ENCODE measurements at places on chromosomes 16 and 17.

DNA sequence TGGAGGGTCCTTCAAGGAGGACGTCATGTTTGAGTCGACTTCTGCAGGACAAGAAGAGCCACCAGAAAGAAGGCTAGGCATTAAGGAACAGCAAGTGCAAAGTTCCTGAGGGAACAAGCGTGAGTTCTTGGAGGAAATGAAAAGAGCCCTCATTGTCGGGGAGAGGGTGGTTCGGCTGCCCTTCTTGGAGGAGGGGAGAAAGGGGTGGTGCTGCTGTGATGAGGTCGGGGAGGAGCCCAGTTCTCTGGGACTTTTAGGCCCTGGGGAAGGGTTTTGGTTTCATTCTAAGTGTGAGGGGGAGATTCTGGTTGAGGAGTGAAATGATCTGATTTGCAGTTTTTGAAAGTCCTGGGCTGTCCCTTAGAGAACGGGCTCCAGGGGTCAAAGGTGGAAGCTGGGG, 4.1 kb downstream of the BICDL2 start:
- no peak for DNase-seq

- no peak for DNase-seq
These were observed 79.6 kb upstream of the ATP2A3 start for GRCh38 chr17:4043862-4044261.

DNA sequence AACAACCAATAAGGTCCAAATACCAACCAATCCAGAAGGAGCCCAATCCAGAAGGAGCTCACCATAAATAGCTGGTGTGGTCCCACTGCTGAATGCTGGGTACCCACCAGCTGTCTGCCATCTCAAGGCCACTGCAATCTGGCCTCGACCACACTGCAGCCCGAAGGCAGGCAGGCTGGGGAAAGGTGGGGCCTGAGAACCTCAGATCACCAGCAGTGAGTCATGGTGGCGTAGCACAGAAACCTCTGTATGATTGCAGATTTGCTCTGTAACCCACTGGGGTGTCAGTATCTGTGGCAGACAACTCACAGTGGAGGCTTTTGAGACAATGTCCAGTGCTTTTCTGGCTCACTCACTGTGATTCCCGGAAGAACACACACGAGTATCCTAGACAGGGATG, 14.7 kb upstream of the CMTR2 start:
- DNase-seq = no peak

DNA sequence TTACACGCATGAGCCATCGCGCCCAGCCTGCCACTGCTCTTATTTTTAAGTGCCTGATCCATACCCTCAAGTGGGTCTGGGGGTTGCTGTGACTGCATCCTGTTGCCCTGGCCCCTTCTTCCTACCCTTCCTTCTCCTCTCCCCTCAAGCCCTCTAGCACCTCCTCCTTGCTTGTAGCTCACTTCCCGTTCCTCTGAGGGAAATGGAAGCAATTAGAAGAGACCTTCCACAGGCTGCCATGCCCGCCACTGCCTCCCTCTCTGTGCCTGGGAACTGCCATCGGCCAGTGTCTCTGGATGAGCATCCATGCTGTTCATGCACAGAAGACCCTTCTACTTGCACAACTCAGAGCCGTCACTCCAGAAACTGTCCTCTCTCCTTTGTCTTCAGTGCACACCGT, 10.6 kb upstream of the TFAP4 start:
- DNase-seq = no peak

GRCh38 chr16:30368122-30368791, 2.0 kb downstream of the TBC1D10B start:
- peak; percentile 16 for DNase-seq

GRCh38 chr17:56979091-56979480, 1.2 kb downstream of the SCPEP1 start:
- DNase-seq = no peak

GRCh38 chr16:53517851-53518250, 14.8 kb upstream of the AKTIP start:
- DNase-seq = no peak

- DNase-seq = no peak
These were observed 3.7 kb upstream of the PER1 start for GRCh38 chr17:8155996-8156245.

DNA sequence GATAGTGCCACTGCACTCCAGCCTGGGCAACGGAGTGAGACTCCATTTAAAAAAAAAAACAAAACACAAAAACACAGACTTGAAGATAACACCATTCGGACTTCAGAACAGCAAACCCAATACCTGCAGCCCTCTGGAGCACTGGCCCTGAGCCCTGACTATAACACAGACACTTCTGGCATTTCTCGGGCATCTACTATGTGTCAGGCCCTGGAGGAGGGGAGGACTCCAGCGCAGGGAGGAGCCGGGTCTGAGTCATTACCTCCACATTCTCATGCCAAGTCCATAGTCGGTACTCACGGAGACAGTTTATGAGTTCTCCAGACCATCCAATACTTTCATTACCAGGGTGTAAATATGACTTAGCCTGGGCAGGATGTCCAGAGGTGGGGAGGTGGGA, 48.8 kb downstream of the PITPNM3 start:
- DNase-seq = no peak

- DNase-seq = no peak
These were observed 34.7 kb downstream of the EPN2 start for GRCh38 chr17:19271780-19272357.

DNA sequence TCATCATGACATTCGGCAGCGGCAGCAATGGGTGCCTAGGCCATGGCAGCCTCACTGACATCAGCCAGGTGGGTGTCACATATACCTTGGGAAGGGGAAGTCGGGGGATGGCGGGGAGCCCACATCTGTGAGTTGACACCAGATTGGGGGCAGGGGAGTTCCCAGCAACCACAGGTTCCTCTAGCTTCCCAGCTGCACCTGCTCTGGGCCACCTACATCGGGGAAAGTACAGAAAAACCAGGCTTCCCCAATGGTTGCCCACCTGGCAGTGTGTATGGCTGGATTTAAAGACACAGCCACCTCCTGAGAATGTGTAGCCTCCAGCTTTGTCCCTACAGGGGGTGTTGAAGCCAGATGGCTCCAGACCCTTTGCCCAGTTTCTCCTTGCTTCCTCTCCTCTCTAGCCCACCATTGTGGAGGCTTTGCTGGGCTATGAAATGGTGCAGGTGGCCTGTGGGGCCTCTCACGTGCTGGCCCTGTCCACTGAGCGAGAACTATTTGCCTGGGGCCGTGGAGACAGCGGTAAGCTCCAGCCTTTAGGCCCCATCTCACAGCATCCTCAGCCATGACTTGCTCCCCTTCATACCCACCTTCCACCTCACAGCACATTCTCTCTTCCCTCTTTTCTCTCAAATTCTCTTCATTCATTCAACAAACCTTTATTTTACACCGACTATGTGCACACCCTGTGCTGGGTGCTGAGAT, 5.0 kb upstream of the TRAF4 start:
- no peak for DNase-seq

DNA sequence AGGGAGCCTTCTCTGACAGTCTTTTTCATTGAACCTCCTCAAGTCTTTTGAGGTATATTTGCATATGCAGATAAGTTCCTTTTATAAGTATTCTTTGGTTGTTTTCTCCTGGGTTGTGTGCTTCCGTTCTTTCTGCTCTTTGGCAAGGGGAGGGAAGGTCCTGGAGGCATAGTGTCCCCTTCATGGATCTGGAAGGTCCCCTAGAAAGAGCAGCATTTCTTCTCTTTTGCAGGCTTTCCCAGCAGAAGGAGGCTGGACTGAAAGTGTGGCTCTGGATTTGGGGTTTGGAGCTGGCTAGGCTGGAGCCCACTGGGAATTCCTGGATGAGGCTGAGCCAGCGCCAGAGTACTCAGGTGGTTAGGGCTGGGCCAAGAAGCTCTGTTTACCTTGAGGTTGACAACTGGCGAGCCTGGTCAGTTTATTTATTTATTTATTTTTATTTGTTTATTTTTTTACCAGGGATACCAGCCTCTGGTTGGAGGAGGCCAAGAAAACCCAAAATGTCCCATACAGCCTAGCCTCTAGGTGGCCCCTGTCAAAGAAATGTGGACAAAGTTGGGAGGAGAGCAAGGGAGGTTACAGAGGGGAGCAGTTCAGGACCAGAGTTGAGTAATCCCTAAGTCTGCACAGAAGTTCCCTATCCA, 5.4 kb upstream of the TOP2A start:
- no peak for DNase-seq

DNA sequence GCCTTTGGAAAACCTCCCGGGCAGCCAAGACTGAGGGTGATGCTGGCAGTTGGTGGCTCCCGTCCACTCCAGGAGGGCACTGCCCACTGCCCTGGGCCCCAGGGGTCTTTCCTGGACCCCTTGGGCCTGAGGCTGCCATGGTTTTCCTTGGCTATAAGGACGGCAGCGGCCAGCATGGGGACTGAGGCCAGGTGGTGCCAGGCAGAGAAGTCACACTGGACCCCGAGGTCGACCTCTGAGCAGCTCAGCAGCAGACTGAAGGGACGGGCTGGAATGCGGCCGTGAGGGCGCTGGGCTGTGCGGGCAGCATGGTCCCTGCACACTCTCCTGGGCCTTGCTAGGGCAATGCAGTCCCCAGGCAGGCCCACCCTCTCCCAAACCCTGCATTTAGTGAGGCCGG, 55.6 kb upstream of the GNG13 start:
- DNase-seq = no peak

DNA sequence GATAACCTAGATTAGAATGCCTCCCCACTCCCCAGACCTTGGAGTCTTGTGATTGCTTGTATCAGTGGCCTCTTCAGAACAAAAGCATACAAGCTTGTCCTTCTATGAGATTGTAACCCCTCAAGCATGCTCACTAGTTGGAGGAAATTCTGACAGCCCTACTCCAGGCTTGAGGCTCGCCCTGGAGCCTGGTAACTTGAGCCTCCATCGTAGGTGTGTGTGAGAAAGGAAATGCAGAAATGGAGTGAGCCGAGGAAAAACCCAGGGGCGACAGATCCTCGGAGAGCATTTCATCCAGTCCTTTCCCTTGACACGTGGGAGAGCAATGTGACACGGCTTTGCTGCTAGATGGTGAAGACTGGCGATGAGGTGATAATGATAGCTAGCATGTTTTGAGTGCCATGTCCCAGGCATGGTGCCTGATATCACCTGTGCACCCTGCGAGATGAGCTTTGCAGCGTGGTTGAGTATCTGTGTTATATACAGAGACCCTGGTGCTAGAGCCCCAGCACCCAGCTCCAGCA, 31.2 kb downstream of the GNAO1 start:
- DNase-seq = no peak

GRCh38 chr16:57528499-57529390, 7.6 kb downstream of the CCDC102A start:
- no peak for DNase-seq

DNA sequence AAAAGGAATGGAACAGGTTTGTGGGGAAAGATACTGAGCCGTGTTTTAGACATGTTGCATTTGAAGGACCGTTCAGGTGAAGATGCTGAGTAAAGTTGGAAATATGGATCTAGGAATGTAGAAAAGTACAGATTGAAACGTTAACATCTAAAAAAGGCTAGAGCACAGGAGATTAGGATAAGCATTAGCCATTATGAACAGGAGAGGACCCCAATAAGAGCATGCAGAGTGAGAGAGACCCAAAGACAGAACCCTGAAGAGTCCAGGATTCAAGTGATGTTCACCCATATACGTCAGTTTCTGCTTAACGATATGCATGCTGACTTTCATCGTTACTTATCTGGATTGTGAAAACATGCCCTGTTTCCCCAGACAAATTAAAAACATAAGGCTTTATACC, 140.5 kb downstream of the STX8 start:
- no peak for DNase-seq

GRCh38 chr17:1546292-1546922, 16.2 kb downstream of the PITPNA start:
- DNase-seq = no peak

- DNase-seq = no peak
These were observed 42.7 kb upstream of the METRNL start for GRCh38 chr17:83036666-83037065.

- DNase-seq = no peak
These were observed 85.4 kb upstream of the CLEC18A start for GRCh38 chr16:69865701-69866100.

GRCh38 chr16:61836804-61837393, 199.3 kb downstream of the CDH8 start:
- DNase-seq = no peak

DNA sequence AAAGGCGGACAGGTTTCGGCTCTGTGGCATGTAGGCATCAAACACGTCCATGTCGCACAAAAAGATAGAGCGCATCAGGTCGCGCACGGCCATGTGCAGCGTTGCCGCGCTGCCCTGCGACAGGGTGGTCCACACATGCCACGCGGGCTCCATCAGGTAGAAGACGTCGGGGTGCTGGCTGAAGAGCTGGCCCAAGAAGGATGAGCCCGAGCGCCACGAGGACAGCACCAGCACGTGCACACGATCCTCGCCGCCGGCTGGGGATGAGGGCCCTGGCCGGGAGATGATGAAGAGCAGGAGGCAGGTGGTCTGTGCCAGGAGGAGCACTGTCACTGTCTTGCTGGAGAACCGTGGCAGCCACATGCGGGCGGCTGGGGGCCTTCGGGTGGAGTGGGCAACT, 5.9 kb downstream of the CHST5 start:
- no peak for DNase-seq

DNA sequence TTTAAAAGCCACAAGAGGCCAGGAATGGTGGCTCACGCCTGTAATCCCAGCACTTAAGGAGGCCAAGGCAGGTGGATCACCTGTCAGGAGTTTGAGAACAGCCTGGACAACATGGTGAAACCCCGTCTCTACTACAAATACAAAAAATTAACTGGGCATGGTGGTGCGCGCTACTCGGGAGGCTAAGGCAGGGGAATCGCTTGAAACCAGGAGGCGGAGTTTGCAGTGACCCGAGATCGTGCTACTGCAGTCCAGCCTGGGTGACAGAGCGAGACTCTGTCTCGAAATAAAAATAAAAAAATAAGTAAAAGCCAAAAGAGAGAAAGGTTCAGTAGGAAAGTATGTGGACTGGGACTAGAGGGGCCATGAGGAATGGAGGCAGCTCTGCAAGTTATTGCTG, 13.1 kb upstream of the ITGAL start:
- DNase-seq = no peak

GRCh38 chr16:575354-576196, 5.8 kb downstream of the PIGQ start:
- DNase-seq = no peak

GRCh38 chr17:79244665-79245064, 170.0 kb downstream of the ENGASE start:
- no peak for DNase-seq

DNA sequence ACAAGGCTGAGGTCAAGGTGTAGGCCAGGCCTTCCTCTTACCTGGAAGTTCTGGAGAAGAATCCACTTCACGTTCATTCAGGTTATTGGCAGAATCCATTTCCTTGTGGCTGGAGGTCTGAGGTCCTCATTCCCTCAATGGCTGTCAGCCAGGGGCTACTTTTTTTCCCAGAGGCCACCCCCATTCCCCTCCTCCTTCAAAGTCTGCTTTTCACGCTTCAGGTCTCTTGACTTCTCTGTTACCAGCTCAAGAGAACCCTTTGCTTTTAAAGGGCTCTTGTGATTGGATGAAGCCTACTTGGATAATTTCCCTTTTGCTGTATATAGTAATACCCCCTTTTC, 55.1 kb upstream of the LGALS9 start:
- DNase-seq = no peak

All from NCI-H2227 treated with DMSO at 0.1 percent for 48 hours (cell line).